NCI-H1105 treated with DMSO at 0.1 percent for 48 hours (cell line): ENCODE measurements at places on chromosomes 12 and 14.

- DNase-seq: no peak
Measured at GRCh38 chr12:71626768-71627167, 36.9 kb downstream of the ZFC3H1 start.

DNA sequence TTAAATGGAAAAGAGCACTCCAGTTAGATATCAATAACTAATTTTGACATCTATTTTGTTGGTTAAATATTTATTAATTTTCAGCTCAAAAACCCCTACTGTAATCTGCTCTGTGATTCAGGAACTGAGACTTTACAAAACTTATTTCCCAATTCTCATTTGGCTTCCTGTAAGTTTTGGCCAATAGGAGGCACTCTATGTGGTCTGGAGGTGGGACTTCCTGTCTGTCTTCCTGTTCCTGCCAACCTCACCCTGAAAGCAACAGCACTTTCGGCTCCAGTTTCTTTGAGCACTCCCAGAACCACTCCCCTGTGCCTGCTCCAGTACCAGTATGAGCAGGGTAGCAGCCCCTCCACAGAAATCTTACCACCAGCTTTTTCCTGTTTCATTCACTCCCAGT, 1027.0 kb downstream of the VRK1 start:
- no peak for DNase-seq

DNA sequence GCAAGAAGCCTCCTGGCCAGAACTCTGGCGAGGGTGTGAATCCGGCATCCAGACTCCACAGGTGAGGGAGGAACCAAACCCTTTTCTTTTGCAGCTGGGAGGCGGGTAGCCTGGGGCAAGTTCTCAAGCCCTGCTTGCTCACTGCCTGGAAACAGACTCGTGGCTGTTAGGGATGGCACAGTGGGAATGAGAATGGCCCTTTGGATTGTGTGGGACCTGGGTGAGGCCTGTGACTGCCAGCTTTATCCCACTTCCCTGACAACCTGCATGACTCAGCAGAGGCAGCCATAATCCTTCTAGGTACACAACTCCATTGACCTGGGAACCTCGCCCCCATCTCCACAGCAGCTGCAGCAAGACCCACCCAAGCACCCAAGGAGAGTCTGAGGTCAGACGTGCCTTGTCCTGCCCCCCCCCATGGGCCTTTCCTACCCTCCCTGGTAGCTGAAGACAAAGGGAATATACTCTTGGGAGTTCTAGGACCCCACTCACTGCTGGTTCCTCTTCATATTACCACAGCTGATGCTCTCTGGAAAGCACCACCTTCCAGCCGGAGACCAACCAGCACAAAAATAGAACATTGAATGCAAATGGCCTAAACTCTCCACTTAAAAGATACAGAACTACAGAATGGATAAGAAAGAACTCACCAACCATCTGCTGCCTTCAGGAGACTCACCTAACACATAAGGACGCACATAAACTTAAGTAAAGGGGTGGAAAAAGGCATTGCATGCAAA, 5.1 kb upstream of the GPR33 start:
- DNase-seq: no peak

GRCh38 chr12:12719496-12719895, 2.3 kb downstream of the CDKN1B start:
- peak; percentile 29 for DNase-seq

GRCh38 chr14:104700747-104701217, 11.4 kb downstream of the INF2 start:
- DNase-seq: no peak
